Stimulated activated CD4-positive, alpha-beta T cell treated with anti-CD3 and anti-CD28 coated beads, Interleukin-2, amount 100 ng/mL, for 4 hours (primary cell): ENCODE measurements at places on chromosomes 7 and 10.

- DNase-seq: no peak
These were observed 1.9 kb downstream of the PDE6C start for GRCh38 chr10:93614101-93614825.

DNA sequence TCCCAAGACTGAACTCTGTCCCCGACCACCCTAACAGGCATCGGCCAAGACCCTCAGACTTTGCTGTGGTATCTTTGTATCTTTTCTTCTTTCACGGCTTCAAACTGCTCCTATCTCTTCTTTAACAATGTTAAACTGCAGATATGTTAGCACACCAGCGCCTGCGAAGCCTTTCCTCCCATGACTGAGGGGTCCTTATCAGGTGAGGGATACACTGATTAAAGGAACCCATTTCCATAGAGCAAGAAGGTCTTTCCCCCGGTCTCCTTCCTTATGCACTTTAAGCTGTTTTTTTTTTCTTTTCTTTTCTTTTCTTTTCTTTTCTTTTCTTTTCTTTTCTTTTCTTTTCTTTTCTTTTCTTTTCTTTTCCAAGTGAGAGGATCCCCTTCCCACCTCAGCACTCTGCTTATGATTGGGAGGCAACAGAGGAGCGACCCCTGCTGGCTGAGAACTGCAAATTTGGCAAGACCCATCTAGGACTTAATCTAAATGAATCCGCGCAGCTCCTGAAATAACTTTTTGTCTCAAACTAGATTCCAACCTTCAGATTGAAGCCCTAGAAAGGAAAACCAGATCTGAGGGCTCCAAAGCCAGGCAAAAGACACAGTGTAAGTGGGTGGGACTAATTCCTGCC lies 109.9 kb downstream of the ITGB8 start:
- no peak for DNase-seq

- no peak for DNase-seq
These were observed 60.7 kb upstream of the INHBA start for GRCh38 chr7:41763626-41764025.

DNA sequence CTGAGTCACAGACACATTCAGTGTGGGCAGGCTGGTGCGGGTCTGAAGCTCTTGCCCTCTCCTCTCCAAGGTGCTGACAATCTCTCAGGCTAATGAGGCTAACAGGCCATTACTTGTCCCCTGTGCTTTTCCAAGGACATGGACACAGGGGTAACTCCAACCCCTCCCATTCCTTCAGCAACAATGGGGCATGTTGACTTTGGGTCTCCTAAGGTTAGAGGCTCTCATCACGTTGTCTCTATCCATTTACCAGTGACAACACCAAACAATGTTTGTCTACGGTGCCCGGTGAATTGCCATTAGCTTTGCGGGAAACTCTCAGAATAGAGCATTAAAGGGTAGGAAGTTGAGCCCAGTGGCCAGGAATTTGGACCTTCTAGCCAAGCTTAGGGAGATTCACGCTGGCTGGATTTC lies 101.6 kb upstream of the TNS3 start:
- no peak for DNase-seq

- DNase-seq: no peak
These were observed 481.6 kb downstream of the SH2D4B start for GRCh38 chr10:81019029-81019890.

- DNase-seq: no peak
These were observed 354.7 kb upstream of the PODXL start for GRCh38 chr7:131911112-131911511.

DNA sequence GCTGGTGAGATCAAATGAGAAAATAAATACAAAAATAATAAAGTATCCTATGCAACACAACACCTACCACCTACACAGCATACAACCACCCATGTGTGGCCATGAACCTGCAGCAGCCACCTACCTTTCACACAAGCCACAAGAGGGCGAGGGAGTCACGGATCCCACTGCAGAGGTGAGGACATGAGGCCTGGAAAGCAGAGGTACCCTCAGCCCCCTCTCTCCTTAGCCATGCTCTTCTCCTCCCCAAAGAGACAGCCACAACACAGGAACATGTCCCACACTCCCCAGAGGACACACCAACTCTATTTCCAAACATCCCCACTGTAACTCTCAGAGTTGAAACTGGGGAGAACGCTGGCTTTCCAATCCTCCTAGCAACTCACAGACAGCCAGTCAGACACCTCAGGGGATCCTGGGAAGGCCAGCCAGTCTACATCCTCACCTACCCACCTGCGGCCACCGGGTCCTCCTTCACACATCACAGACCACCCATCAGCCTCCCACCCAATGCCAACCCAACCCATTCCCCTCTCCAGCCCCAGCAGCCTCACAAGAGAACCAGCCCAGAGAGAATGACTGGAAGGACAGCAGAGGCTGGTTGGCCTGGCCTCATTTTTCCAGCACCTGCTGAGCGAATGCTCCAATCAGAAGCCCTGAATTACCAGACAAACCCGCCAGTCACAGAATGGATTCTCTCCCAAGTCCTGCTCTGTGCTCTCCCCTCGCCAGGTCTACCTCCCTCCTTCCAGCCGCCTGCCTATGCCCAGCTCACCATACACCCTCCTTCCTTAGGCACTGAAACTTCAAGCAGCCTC lies 18.4 kb downstream of the DLG5 start:
- no peak for DNase-seq

DNA sequence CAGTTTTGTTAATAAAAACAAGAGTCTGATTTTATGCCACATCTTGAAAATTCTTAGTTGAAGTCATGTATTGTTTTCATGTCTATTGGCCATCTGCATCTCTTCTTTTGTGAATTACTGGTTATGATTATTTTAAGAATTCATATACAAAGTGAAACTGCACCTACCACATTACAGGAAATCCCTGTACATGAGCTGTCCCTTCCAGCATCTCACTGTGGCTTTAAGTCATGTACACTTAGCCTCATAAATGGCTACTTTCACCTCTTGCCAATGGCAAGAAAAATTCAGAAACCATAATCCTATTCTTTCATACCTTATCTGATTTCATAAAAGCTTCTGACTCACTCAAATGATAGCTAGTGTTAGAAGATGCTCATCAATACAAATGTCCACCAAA lies 48.6 kb downstream of the CRTAC1 start:
- no peak for DNase-seq

DNA sequence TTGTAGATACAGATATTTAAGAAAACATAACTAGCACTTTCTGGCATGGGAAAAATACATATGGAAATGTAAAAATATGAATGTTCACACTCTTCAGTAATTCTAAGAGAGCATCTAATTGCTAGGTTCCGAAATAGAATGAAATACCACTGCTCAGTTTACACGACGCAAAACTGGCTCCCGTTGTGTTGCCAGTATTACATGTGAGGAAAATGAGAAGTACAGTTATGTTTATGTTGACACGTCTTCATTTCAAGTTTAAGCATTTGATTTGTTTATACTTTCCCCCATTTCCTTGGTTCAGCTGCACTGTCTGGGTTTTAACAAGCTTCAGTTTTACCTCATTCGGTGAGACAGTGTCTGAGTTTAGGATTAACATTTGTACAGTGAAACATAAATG lies 275.8 kb upstream of the SEMA3D start:
- DNase-seq: no peak

GRCh38 chr10:20698837-20699236 lies 198.3 kb downstream of the NEBL start:
- DNase-seq: no peak

DNA sequence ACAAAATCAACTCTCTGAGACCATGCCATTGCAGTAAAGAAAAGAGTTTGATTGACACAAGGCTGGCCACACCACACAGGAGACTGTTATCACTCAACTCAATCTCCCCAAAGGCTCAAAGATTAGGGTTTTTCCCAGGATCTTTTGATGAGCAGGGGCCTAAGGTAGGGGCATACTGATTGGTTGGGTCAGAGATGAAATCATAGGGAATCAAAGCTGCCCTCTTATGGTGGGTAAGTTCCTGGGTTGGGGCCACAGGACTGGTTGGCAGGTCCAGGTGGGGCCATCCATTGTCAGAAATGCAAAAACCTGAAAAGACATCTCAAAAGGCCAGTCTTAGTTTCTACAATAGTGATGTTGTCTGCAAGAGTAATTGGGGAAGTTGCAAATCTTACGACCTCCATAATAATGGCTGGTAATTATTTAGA lies 91.6 kb downstream of the AKR1D1 start:
- DNase-seq: no peak

GRCh38 chr10:95565336-95565735 lies 4.2 kb upstream of the SORBS1 start:
- no peak for DNase-seq

- no peak for DNase-seq
These were observed 37.8 kb downstream of the DPYSL4 start for GRCh38 chr10:132224343-132225072.

GRCh38 chr7:113370910-113371309 lies 252.6 kb upstream of the SMIM30 start:
- DNase-seq: no peak

GRCh38 chr7:5752663-5753062 lies 28.8 kb downstream of the RNF216 start:
- DNase-seq: no peak

DNA sequence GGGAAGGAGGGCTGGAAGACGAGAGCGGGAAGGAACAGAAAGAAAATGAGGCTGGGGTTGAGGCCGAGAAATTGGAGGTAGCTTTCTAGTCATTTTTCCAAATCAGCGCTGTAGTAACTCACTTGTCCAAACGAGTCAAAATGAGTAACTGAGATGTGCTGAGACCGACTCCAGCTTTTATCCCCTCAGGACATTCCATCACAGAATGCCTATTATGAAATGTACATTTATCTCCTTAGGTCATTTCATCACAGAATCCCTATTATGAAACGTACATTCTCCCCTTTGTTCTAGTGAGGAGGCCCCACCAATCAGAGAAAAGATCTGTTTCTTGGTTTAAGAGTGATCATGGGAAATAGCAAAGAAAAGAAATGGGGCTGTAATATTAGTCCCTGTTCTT lies 55.7 kb upstream of the AMPH start:
- no peak for DNase-seq

DNA sequence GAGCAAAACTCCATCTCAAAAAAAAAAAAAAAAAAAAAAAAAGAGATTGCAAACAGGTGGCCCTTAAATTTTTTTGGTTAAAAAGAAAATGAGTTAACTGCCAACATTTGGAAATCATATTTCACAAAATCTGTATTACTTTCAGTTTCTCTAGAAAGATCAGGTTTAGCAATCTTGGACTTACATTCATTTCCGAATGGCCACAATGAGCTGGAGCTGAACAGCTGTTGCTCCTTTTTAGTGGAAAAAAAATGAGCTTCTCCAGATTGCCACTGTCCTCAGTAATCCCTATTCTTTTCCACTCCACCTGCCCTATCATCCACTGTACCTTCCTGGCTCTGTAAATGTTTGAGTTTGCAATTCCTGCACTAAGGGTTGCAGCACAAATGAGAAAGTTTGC lies 43.6 kb downstream of the RAB11FIP2 start:
- no peak for DNase-seq

DNA sequence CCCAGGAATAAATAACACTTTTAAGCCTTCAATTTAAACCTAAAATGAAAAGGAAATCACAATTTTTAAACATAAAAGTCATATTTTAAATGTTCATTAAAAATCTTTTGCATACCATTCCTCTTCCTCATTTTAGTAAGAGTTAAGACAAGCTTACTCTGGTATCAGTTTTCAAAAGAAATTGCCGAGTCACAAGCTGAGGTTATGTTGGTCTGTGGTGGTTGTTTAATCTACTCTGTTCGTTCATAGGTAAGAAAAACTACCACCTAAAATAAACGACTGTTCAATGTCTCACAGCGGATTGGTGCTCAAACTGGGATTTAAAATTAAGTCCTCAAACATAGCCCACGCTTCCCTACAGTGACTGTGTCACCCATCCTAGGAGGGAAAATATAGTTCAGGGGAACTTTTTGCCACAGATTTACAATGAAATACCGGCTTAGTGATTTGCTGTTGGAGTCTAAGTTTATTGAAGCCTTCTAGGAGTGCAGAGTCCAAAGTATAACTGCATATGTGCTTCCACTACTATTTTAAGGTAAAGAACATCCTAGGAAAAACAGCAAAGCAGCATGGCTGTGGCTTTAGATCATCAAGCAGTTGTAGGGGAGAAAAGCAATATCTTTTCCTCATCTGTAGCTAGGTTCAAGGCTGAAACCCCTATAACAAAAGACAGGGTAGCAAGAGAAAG lies 61.1 kb downstream of the GNAT3 start:
- DNase-seq: no peak

- DNase-seq: no peak
These were observed 260.9 kb downstream of the SDK1 start for GRCh38 chr7:3561932-3562331.

DNA sequence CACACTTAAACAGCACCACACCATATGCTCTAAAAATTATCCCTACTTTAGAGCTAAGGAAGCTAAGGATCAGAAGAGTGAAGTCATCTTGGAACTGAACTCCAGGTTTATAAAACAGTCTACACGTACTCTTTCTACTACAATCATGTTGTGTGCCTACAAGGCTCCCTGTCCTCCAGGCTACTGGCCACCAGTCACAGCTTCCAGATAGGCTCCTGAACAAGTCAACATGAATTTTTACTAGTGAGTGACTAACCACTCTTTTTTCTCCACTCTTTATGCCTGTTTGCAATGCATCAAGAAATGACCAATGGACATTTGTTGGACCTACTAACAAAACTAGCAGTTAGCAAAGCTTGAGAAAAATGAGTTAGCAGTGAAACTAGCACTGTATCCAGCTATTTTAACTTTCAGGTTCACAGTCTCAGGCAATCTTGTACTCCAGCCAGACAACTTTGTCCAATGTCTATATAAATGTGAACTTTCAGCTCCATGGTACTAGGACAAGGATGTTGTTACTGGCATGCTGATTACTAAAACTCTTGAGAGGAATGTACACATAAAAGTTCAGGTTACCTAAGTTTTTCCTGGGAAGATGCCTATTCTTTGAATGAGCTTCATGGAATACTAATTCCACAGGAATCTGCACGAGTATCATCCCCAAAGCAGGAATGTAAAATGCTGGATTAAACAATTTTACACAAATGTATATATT lies 180.0 kb downstream of the BTAF1 start:
- no peak for DNase-seq

DNA sequence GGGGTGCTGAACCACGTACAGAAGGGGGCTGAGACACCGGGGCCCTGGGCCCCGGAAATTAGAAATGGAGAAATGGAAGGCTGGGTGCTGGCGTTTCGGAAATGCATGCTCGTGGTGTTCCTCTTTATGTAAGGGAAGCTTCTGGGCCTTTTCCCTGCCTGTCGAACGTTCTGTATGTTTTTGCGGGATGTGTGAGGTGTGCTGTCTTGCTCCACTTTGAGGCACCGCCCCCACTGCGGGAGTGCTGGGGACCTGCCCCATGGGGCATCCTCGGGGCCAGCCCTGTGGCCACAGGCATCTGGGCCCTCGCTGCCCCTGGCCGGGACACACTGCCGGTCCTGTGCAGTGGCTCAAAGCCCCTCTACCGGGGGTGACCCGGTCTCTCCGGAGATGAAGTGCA lies 1.7 kb upstream of the VENTX start:
- DNase-seq: no peak
